Sciatic nerve (tissue), 2 donors: ENCODE measurements at places on chromosomes 2 and 18. TPM values are rescaled to one million over a fixed set of nuclear protein-coding genes. Genes with fewer than 3 reads are reported as not detected.

- DNase-seq, result no peak
Measured at GRCh38 chr2:101830555-101830954, 133.0 kb downstream of the MAP4K4 start.

DNA sequence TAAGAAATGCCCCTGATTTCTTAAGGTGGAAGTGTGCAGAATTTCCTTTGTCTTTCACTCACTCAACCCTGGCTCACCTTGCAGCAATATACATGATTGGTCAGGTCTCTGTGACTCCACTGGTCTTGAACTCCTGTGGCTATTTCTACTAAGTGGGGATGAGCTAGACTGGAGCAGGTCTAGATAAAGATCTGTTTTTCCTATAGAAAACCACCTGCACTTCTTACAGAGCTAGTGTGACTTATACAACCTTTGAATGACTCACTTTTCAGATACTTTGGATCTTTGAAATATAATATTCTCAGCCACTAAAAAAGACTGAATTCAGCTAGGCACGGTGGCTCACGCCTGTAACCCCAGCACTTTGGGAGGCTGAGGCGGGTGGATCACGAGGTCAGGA, 98.5 kb upstream of the KCTD1 start:
- DNase-seq, result no peak

SFT2D3 gene
- total RNA-seq, result 4.5 TPM

ACMSD gene
- total RNA-seq, result not detected

LYPD6 gene
- total RNA-seq, result 10.0 TPM

GCG gene
- total RNA-seq, result not detected
